ENCODE measurements at places on chromosomes 12 and 14.

DNA sequence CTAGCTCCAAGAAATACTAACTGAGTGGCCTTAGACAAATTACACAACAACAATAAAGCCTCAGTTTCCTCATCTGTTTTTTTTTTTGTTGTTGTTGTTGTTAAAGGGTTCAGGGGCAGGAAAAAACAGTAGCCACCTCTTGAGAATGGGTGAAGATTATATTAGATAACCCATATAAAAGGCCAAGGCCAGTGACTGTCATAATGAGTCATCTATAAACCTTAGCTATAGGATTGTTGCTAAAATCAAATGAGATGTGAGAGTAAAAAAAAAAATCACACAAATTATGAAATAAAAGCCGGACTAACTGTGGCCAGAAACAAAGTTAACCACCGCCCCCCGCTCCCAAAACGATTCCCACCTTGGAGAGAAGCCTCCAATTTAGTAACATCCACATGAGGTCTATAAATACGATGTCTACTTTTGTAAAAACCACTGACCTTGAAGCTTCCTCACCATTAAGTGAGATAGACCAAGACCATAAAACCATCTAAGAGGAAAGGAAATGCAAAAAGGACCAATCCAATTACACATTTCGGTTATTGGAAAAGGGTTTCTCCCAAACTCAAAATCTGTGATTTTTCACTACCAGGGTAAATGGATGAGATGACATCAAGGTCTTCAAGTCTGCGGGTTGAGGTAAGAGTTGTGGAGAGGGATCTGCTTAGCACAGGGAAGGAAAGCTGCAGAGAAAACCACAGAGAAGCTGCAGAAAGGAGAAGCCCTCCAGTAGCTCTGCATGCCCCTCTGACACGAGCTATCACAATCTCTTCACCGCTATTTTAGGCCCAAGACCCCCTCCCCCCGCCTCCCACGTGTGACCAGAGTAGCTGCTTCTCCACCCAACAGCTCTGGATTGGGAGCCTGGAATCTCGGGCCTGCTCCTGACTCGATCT lies 1.0 kb downstream of the NAA25 start:
- peak; percentile 5 for DNase-seq

DNA sequence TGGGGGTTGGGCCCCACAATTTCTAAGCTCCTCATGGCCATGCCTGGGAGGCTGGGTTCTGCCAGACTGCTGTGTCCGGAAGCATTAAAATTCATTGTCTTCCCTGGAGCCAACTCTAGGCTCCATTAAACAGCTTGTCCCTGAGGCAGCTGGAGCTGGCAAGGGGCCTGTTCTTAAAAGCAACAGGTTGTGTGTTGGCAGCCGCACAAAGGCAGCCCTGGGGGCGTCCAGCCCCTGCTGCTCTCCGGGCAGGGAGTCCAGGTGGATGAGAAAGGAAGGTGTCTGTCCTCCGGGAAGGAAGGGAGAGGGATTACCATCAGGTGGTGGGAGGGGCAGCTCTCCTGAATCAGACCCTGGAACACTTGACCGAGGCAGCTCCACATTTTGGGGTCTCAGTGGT lies 98.9 kb downstream of the CHST11 start:
- no peak for DNase-seq

DNA sequence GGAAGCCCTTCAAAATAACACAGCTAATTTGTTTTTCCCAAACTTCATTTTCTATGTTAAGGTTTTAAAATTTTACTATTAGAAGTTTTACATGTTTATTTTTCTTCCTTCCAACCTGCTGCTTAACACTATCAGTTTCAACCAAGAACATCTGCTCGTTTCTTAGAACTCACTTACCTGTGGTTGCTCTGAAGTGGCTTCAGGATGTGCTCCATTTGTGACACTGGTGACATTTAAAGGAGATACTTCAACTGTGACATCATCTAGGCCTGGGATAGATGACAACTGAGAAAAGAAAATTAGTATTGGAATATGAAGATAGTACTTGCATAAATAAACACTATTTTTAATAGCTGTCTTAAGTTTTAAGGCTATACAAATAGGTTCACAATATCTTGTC lies 17.9 kb downstream of the WASHC3 start:
- DNase-seq = no peak

DNA sequence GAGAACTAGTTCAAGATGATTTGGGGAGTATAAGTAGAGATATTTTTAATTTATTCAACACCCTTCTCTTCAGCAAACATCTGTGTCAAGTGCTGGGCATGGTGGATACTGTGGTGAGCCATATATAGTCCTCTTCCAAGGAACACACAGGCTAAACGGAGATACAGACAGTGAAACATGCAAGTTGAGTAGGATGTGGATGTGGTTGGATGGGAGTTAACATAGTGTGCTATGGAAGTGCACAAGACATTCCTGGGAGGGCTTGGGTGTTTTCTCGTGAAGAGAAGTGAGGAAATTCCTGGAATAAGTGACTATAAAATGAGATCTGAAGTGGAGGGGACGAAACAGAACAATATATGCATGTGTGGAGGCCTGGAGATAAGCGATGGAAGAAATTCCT lies 181.1 kb upstream of the NPAS3 start:
- DNase-seq = no peak

GRCh38 chr14:92447416-92448197 lies 66.0 kb upstream of the RIN3 start:
- no peak for DNase-seq

- DNase-seq = no peak
Measured at GRCh38 chr14:36057452-36058116, 118.9 kb downstream of the PTCSC3 start.

GRCh38 chr12:92639017-92639416 lies 63.8 kb upstream of the PLEKHG7 start:
- no peak for DNase-seq

- no peak for DNase-seq
Measured at GRCh38 chr12:68370006-68370590, 37.9 kb upstream of the MDM1 start.

DNA sequence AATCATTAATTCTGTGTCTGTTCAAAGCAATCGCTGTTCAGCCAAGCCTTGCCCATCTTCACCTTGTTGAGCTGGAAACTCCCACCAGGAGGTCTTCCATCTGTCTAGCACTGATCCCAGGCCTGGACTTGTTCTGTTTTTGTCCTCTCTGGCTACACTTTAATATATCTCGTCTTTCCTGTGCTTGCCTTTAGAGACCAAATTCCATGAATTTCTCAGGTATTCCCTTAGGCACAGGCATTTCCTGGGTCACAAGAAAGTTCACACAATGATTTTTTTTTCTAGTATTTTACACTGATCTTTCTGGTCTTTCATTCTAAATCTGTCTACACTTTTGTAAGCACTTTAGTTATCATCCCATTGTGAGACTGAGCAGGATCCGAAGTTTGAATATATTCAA lies 116.4 kb upstream of the CCND2 start:
- no peak for DNase-seq

- DNase-seq = no peak
Measured at GRCh38 chr14:101808020-101808641, 46.6 kb downstream of the PPP2R5C start.

- no peak for DNase-seq
Measured at GRCh38 chr14:51386983-51387735, 147.1 kb downstream of the TMX1 start.

GRCh38 chr12:11814374-11814773 lies 164.9 kb downstream of the ETV6 start:
- DNase-seq = peak; percentile 70

- DNase-seq = no peak
Measured at GRCh38 chr12:78756936-78757335, 107.6 kb upstream of the SYT1 start.

DNA sequence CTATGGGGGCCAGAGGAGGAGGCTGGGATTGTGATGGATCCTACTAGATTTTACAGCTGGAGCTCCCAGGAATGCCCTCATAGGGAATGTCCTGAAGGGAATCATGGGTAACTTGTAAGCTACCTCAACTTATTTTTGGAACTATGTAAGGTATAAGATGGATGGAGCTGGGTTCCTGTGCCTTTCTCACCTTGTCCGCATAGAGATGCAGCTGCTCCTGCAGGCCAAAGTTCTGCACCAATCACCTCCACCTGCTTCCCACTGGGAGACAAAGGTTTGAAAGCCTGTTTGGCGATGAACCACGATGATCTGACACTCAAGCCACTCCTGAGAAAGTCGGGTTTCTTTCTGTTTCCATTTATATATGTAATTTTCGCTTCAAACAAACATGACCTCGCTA lies 648 bp upstream of the AKAP5 start:
- DNase-seq = no peak

GRCh38 chr12:2919249-2919648 lies 28.6 kb downstream of the TULP3 start:
- DNase-seq = no peak

GRCh38 chr14:92551044-92551841 lies 37.7 kb downstream of the RIN3 start:
- no peak for DNase-seq

GRCh38 chr12:121990114-121990647 lies 31.5 kb upstream of the BCL7A start:
- DNase-seq = no peak

DNA sequence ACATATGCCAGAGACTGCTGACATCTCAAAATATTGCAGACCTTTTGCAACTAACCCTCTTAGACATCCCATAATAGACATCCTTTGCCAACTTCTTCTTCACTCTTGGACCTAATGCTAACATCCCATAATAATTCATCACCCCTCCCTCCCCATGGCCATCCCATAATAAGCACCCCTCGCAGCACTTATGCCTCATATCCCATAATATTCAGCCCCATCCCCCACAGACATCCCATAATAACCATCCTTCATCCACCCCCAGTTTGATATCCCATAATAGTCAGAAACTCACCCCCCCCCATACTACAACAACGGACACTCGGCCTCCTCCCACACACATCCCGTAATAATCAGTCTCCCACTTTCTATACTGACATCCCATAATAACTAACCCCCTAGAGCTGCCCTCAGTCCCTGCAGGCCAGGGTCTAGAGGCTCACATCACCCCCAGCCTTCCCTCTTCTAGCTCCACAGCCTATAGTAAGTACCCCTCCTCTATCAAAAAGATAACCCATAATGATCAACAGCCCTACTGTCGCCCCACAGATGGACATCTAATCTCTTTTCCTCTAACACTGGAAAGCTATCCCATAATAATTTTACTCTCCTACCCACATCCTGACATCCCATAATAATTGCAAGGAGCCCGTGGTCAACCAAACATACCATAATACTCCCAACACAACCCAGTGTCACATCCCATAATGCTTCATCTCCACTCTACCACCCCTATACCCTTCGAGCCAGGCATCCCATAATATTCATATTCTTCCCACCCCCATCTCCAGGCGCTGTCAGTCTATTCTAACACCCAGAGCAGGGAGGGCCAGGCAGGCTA lies 792 bp upstream of the CHD4 start:
- DNase-seq = peak; percentile 84

GRCh38 chr12:127125607-127126259 lies 1141.2 kb upstream of the TMEM132C start:
- DNase-seq = no peak

DNA sequence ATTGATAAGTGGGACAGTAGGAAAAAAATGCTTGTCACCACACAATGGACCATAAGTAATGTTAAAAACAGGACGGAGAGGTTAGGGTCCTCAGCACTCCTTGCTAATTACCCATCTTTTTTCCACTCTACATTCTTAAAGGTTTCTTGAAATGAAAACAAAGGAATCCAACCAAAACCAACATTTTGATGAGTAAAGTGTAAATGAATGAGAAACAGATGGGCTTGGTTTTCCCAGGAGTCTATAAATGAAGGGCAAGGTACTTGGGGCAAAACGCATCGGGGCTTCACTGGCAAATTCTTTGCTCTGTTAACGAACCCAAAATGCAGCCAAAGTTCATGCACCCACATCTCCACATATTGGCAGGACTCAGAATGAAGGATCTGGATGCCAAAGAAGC lies 129.2 kb upstream of the BMP4 start:
- no peak for DNase-seq

DNA sequence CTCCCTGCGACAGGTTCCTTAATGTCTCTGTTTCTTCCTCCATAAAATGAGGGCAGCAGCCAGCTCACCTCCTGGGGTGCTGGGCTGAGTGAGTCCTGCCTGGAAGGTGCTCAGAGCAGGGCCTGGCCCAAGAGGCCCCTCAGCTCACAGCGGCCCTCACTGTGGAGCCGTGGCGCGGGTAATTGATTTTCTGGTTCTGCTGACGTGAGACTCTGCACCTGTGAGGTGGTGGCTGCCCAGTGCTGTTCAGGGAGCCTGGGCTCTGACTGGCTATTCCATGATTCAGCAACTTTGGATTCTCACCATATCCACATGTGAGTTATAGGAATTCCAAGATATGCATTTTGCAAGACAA lies 266.6 kb downstream of the ADGRD1 start:
- no peak for DNase-seq

GRCh38 chr14:91143862-91144261 lies 30.0 kb downstream of the DGLUCY start:
- no peak for DNase-seq

DNA sequence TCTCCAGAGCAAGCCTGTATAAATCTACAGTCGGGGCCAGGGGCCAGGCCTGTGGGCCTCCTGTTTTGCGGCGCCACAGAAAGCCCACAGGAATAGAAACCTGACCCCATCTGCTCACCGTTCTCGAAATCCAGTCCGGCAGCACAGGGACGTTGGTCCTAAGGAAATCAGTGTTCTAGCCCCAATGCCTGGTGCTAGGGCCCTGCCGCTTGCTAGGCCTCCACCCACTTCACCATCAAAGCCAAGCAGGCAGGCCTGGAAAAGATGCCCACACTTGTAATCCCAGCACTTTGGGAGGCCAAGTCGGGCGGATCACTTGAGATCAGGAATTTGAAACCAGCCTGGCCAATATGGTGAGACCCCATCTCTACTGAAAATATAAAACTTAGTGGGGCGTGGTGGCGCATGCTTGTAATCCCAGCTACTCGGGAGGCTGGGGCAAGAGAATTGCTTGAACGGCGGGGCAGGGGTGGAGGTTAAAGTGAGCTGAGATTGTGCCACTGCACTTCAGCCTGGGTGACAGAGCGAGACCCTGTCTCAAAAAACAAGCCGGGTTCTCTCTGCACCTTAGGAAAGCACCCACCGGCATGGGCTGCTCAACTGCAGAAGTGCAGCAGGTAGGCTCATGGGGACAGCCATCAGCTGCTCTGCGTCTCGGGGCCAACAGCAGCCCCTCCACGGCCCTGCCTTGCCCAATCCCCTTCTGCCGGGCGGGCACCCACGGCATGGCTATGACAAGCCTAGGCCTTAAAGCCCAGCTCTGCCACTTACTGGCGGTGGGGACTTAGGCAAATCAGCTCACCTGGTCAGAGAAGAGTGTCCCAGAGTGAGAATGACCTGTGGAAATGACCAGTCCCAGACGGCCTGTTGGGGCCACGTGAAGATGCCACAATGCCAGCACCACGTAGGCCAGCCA lies 47.4 kb downstream of the VWF start:
- no peak for DNase-seq

Measured in T-helper 2 cell (primary cell).